GM12892 (cell line): ENCODE measurements at places on chromosomes 7 and 10.

GRCh38 chr10:92961638-92962037, 99.0 kb upstream of the CYP26C1 start:
- no peak for DNase-seq

DNA sequence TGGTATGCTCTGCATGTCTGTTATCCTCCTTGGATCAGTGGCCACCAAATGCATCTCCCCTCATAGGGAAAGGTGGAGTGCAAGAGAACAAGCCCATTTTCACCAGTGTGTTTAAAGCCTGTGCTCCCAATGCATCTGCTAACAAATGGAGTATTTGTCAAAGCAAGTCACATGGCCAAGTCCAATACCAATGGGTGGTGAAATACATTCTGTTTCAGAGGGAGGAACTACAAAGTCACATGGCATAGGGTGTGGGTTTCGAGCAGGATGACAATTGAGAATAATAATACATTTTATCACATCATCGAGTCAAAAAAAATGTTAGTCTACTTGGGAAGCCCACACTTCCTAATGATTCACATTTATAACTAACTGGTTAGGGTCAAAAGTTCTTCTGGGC, 62.7 kb downstream of the SUGCT start:
- no peak for DNase-seq

DNA sequence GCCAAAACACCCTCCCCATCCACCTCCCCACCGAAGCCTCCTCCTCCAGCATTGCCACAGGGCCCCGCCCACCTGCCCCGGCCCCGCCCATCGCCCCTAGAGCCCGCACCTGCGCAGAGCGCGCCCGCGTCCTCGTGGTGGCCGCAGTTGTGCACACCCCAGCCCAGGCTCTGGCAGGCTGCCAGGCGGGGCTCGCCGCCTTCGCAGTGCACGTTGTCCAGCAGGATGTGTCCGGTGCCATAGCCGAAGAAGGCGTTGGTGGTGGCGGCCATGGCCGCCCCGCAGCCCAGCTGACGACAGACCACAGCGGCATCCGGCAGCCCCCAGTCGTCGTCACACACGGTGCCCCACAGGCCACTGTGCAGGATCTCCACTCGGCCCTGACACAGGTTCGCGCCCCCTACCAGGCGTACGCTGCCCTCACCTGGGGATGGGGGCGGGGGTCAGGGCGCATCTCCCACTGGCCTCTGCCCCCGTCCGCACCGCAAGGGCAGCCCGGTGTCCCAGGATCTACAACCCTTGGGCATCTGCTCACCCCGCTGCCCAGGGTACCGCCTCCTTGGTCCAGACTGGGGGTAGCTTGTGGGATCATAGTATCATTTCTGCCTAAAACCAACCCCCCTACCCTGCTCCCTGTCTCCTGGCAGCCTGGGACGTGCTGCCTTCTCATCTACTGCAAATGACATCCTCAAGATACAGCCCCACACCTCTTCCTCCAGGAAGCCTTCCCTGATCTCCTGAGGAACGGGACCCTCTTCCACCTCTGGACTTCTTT, 11.9 kb downstream of the SSC4D start:
- peak; percentile 81 for DNase-seq

DNA sequence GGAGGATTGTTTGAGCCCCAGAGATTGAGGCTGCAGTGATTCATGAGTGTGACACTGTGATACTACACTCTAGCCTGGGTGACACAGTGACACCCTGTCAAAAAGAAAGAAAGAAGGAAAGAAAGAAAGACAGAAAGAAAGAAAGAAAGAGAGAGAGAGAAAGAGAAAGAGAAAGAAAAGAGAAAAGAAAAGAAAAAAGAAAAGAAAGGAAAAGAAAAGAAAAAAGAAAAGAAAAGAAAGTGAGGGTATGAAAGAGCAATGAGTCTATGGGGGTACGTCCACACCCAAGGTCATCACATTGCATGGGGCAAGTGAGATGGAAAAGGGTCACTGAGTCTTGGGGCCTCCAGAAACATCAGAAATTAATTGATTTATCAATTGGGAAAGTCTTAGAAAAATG, 135.2 kb upstream of the CSTF2T start:
- no peak for DNase-seq

- DNase-seq: no peak
These were observed 92.6 kb downstream of the CREM start for GRCh38 chr10:35219292-35219691.

GRCh38 chr10:73017955-73018480, 63.4 kb upstream of the PLA2G12B start:
- no peak for DNase-seq

DNA sequence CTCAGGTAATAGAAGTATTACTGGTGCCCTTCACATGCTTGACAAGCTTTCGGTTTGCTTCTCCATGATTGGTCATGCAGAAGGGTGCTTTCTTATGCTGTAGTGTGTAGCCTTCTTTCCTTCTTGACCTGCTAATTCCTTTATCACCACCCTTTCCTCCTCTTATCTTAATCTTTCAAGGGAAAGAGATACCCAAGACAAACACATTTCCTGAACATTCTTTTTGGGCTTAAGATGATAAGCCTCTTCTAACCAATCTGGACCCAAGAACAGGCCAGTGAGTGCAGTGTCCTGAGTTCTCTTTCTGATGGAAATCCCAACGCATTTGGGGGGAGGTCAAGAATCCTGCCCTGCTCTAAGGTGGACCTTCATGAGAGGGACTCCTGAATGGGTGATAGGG, 33.8 kb downstream of the BMPER start:
- DNase-seq: no peak

GRCh38 chr10:52318822-52319464, 4.9 kb downstream of the DKK1 start:
- no peak for DNase-seq

DNA sequence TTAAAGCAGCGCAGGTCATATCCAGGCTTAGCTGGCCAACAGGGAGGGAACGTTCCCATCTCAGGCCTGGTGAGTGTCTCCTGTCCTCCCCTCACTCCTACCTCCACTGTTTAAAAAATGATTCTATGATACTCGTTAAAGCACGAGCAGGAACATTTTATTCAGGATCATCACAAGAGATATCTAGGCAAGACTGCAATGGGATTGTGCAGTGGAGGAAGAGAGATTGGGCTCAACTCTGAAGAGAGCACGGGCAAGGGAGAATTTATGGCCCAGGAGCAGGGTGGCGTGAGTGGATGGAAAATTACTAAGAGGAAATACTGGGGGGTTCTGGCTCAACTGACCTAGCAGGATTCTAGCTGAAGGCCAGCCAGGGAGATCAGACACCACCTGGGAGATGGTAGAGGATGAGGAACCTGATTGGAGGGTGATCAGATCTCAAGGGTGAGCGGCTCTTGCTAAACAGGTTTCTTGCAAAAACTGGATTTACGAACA, 9.0 kb upstream of the HSPB1 start:
- DNase-seq: no peak

DNA sequence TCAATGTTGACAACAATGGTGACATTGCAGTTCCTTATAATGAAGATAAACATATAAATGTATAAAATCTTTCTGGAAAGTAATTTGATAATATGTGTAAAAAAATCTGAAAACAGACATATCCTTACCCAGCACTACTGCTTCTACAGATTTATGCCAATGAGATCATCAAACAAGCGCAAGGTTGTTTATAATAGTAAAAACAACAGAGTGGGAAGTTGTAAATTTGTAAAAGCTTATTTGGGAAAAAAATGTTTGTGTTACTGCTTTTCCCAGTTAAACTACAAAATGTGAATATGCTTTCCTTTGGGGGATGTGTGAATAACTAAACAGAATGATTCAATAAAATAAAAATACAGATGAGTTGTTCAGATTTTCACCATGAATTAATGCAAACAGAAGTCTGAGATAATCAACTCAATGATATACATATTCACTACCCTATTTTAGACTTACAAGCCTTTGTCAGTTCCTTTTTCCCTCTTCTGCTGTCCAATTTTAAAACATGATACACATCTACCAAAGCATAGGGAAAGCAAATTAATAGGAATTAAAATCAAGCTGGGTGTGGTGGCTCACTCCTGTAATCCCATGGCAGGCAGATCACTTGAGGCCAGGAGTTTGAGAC, 82.1 kb downstream of the USP6NL start:
- DNase-seq: no peak

- DNase-seq: no peak
These were observed 478.5 kb downstream of the RPS24 start for GRCh38 chr10:78512205-78512550.

GRCh38 chr7:22251281-22251680, 105.7 kb downstream of the RAPGEF5 start:
- DNase-seq: no peak

DNA sequence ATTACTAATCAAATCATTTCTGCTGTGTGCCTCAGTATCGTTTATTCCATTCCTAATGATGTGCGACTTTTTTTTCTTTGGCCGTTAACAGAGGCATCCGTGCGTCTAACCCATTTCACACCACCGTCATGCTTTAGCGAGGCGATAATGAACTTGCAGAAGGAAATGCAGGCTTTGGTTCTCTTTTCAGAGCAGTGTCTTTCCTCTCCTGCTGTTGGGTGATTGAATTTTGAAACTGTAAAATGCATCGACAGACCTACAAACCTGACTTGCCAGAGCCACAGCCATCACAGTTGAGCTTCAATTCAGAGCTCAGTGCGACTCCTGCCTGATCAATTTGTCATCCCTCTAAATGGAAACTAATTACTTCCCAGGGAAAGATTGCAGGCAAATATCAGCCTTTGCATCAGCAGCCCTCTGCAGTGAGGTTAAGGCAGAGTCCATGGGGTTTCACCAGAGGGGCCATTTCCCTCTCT, 486.0 kb upstream of the GALNT17 start:
- DNase-seq: no peak

DNA sequence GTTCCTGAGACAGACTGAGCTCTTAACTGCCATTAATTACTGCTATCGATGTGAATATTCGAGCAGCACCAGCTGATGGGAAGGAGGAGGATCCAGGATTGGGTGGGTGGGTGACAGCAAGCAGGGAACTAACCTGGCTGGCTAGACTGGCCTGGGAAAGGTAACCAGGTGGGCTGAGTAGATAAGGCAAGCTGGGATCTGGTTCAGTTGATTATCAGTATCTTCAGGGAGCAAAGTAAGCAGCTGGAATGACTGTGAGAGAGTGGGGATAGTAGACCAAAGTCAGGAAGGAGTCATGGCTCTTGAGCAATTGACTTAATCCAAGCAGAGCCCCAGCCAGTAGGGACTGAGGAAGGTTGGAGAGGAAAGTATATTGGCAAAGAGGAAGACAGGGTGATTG, 46.9 kb upstream of the KMT2E start:
- no peak for DNase-seq

DNA sequence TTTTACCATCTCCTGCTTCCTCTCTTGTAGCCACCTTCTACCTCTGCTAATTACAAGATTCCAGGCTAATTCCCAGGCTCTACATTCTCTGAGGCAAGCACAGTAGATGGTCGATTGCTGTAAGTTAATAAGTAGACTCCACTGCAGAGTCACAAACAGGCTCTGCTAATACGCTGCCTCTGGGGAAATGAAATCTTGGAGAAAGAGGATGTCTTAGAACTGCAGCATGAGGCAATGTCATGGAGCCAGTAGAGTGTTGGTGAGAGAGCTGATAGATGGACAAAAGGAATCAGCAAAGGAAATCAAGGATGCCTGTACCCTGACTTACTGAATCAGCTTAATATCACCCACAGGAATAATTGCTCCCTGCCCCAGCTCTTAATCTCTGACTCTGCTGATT, 1260.3 kb downstream of the XPNPEP1 start:
- no peak for DNase-seq

- DNase-seq: no peak
These were observed 76.2 kb downstream of the GPR85 start for GRCh38 chr7:113010377-113010776.
